Esophagus (tissue), 2 donors: ENCODE measurements at places on chromosomes 3 and 15. TPM values are rescaled to one million over a fixed set of nuclear protein-coding genes. Genes with fewer than 3 reads are reported as not detected.

Gene OCA2
- polyA plus RNA-seq, result 1.1 TPM

Gene EFHB
- polyA plus RNA-seq, result 0.11 TPM

Gene DUOXA2
- polyA plus RNA-seq, result 8.4 TPM

Gene SLC22A14
- 0.31 TPM for polyA plus RNA-seq

Gene SLC12A1
- not detected for polyA plus RNA-seq
